ENCODE measurements at places on chromosomes 5 and 9.

GRCh38 chr5:88954511-88954910 lies 71.5 kb upstream of the MEF2C start:
- DNase-seq, result no peak

GRCh38 chr5:111308951-111309350 lies 84.8 kb downstream of the CAMK4 start:
- DNase-seq, result no peak

GRCh38 chr5:132055808-132056609 lies 4.4 kb upstream of the IL3 start:
- DNase-seq, result no peak

DNA sequence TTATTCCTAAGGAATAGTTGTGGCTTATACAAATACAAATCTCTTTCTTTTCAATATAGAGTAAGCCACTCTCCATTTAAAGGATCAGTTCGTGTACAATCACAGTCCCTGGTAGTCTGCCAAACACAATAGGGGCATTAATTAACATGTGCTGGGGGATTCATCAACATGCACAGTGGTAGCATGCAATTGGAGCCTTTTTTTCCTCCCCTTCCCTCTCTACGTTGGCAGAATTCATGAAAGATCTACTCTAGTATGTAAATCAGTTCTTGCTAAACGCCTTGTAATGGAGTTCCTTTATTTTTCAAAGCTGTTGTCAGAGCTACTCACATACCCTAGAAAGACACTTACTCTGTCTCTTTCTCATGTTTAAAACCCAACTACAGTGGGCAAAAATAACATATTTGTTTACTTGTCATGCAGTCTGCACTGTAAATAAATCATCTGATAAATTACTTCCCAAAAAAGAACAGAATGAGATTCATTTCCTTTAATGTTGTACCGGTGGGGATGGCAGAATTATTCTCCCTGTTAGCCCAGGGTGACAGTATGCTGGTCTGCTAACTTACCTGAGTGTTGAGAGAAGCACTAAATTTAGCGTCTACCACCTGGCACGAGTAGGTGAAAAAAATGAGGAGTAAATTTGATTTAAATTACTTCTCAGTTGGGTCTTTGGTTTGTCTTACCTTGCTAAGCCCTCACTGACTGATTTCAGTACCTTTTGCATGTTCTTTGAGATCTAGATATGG lies 341.5 kb upstream of the CCNH start:
- DNase-seq, result no peak

- peak; percentile 13 for DNase-seq
These were observed 305.4 kb upstream of the MSX2 start for GRCh38 chr5:174418809-174419539.

DNA sequence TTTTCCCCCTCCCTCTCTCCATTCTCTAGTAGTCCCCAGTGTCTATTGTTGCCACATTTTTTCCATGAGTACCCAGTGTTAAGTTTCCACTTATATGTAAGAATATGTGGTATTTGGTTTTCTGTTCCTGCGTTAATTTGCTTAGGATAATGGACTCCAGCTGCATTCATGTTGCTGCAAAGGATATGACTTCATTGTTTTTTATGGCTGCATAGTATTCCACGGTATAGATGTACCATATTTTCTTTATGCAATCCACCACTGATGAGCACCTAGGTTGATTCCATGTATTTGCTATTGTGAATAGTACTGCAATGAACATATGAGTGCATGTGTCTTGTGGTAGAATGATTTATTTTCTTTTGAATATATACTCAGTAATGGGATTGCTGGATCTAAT lies 77.4 kb upstream of the MEGF10 start:
- DNase-seq, result no peak

DNA sequence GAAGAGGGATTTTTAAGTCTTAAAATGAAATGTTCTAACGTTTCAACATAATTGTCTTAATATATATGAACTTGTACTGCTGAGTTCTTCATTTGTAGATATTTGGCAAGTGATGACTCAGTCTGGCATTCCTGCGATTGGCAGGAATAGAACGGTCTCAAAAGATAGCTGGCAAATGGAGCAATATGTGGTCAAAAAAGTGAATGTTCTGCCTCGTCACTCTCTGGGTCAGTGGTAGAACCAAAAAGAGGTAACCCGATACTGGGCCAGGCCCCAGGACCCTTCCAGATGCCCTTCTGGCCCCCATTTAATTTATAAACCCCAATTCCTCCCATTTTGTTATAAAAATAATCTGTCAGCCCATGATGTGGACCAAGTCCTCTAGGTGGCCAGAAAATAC lies 39.2 kb downstream of the ZNF366 start:
- DNase-seq, result peak; percentile 46

DNA sequence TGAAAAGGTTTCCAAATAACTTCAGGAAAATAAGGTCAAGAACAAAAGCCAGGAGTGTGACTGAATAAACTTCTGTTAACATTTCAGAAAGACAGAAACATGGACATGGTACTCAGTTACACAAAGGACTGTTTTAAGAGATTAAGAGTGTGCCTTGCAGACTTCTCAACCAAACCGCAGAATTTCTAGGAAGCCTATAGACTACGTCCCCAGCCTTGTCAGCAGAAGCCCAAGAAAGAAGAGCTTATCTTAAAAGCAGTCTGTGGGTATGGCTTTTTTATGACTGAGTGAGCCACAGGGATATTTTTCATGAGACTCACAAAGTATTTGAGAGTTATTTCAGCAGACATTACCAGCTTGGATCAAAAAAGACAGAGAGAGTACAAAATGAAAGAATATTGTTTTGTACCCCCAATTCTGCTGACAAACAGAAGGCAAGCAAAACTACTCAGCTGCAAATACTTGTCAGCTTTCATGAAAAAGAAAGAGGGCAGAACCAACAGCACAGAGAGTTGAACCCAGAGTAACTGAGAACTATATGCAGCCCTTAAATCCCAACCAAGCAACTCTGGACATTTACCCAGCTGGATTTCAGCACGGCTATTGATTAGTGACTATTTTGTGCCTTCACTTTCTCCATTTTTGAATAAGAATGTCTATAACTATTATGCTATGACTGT lies 711.0 kb upstream of the CTNND2 start:
- DNase-seq, result no peak

GRCh38 chr9:88950341-88951154 lies 40.7 kb upstream of the S1PR3 start:
- DNase-seq, result peak; percentile 57

GRCh38 chr5:34041247-34041972 lies 1.6 kb downstream of the C1QTNF3 start:
- DNase-seq, result no peak

GRCh38 chr5:149549461-149550267 lies 1.6 kb downstream of the CSNK1A1 start:
- peak; percentile 49 for DNase-seq

GRCh38 chr9:26081847-26082246 lies 403.6 kb upstream of the TUSC1 start:
- DNase-seq, result no peak

- peak; percentile 80 for DNase-seq
These were observed 448.9 kb downstream of the BNC2 start for GRCh38 chr9:16421532-16421931.

- no peak for DNase-seq
These were observed 12.6 kb downstream of the SLIT3 start for GRCh38 chr5:169288066-169288930.

GRCh38 chr5:58759745-58760144 lies 176.9 kb downstream of the RAB3C start:
- DNase-seq, result no peak

- no peak for DNase-seq
These were observed 106.6 kb downstream of the DENND1A start for GRCh38 chr9:123823194-123823947.

DNA sequence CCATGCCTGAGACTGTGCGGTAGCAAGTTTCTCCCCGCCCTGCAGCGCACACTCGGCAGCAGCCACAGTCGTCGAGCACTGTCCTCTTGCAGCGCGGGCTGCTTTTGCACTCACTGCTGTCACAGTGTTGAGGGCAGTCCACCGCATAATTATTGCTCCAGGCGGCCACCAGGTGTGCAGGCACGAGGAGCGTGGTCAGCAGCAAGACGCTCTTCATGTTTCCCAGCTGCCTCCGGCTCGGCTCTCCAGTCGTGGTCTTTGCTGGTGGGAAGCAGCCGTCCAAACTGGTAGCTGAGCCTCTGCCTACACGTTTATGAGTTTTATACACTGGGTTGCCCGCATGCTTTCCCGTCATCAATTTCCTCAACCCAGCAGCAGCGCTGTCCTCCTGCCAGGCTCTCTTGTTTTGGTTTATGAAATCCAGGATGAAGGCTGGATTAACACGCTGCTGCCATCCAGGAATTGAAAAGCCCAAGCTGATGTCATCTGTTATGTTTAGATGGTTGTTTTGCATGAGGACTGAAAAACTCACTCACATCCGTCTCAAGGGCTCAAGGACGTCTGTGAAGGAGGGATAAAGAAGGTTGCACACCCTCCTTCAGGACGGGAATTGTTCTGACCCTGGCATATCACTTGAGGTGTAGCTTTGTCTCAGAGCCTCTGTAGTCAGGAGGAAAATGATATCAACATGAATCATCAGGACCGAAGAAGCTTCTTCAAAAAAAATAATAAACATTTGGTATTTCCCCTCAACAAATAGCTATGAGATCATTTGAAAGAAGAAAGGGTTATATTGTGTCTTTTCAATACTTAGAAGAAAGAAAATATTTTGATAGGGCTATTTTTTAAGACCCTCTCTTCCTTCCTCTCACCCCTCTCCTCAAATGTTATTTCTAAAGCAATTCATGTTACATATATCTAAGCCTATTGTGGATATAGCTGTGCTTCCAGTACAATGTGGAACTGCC lies at the start of gene ESM1:
TSS of gene ESM1 (minus strand) at position 293 of the 968 bp plus-strand sequence. CDS start at position 217, 76 bp downstream.
- DNase-seq, result peak; percentile 68

DNA sequence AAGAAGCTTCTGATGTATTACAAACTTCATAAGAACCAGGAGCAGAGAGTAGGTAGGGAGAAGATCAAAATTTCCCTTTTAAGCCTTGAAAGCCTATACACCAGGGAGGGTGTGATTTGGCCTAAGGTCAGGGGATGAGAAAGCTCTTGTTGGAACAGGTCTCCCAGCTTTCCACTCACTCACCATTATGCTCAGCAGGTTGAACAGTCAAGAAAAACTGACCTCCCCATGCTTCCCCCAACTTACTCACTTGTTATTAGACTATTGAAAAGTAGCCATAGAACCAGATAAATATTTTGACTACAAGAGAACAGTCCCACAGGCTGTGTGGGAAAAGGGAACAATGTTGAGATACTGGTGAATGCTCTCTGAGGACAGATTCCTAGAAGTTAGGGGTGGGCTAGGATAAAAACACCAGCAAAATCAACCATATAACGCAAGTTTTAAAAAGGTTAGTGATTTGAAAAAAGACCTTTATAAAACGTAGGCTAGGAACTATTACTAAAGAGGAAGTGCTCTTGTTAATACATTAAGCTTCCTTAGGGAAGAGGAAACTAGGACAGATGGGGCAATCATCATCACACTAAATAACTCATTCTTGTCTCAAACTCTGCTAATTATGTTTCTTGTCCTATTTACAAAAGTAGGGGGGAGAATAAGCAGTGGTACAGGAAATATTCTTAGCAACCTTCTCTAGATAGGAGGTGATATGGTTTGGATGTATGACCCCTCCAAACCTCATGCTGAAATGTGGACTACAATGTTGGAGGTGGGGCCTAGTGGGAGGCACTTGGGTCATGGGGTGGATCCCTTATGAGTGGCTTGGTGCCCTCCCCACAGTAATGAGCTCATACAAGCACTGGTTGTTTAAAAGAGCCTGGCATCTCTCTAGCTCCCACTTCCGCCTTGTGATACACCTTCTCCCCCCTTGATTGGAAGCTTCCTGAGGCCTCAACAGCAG lies 31.0 kb downstream of the PCDHGC5 start:
- DNase-seq, result no peak

DNA sequence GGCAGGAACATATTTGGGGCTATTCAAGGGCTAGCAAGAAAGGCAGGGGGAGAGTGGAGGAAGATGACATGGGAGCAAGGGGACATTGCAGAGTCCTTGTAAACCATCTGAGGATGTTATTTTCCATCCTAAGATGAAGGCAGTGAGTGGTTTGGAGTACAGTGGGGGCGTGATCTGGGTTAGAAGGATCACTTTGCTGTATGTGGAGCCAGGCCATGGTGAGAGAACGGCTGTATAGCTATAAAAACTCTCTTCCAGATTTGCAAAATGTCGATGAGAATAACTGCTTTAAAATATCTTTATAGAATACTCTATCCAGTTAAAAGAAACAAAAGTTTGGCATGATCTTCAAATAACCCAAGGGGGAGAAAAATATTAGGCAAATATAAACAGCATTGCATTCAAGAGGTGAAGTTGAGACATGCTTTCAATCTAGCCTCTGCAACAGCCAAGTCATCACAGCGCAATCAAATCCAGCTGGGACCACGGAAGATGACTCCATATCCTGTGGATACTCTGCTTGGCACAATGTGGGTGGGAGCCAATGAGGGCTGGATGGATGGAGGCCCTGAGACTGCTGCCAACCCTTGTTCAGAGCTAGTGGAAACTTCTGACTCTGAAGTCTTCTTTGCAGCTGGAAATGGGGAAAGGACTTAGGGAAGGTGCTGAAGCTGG lies 111.5 kb upstream of the BASP1 start:
- DNase-seq, result peak; percentile 84

- DNase-seq, result peak; percentile 1
These were observed 550.6 kb downstream of the CDH10 start for GRCh38 chr5:24094081-24094679.

GRCh38 chr5:116806836-116807235 lies 232.2 kb upstream of the SEMA6A start:
- DNase-seq, result no peak

DNA sequence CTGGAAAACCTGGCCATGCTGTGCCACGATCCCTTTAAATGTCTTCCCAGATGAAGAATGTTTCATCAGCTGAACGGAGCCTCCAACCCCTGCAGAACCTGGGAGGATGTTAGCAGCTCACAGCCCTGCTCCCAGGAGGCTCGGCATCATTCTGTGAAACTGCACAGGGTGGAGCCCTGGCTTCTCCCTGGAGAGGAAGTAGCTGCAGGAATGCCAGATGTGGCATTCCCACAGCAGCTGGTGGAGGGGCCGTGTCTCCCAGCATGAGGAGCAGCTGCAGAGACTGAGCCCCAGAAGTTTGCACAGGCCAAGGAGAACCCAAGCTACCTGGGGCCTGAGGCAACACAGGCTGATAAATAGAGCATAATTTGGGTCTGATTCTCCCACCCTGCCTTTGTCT lies 165.8 kb upstream of the MAP3K1 start:
- peak; percentile 89 for DNase-seq

GRCh38 chr9:2623288-2624050 lies 1.9 kb downstream of the VLDLR start:
- peak; percentile 28 for DNase-seq

DNA sequence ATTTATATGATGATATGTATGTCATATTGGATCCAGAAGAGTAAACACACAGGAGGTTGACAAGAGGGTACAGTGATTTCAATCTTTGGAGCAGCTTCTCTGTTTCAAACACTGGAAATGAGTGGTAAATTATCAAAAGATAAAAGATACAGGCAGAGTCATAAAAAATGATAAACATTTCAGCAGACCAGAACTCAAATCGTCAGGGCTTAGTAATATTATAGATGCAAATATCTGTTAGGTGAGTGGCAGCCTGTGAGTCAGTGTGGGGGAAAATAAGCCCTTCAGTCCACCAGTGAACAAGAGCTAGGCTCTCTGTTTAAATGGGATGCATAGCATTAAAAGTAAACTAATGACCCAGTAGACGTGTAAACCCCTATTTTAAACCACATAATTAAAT lies 1378.1 kb downstream of the EFNA5 start:
- DNase-seq, result peak; percentile 41

GRCh38 chr9:105158020-105158419 lies 86.4 kb upstream of the SLC44A1 start:
- no peak for DNase-seq

Measured in fibroblast of skin of scalp (primary cell).